ENCODE measurements at places on chromosomes 16 and 17.

- DNase-seq, result no peak
These were observed 848 bp downstream of the CES3 start for GRCh38 chr16:66961914-66962313.

DNA sequence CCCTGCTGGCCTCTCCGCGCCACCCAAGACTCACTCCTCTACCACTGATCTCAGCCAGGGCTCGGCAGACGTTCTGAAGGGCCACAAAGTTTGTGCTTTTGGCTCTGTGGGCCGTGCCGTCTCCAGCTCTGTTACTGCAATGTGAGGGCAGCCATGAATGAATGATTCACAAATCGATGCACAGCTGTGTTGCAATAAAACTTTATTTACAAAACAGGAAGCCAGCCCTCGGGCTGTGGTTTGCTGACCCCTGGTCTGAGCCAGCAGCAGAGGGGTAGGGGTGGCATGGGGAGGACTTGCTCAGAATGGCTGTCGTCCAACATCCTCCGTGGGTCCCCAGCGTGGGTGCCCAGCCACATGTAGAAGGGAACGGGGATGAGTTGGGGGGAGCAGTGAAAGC is 63.0 kb upstream of the PVALEF start:
- no peak for DNase-seq

GRCh38 chr16:87800497-87800896 is 34.7 kb upstream of the KLHDC4 start:
- no peak for DNase-seq

DNA sequence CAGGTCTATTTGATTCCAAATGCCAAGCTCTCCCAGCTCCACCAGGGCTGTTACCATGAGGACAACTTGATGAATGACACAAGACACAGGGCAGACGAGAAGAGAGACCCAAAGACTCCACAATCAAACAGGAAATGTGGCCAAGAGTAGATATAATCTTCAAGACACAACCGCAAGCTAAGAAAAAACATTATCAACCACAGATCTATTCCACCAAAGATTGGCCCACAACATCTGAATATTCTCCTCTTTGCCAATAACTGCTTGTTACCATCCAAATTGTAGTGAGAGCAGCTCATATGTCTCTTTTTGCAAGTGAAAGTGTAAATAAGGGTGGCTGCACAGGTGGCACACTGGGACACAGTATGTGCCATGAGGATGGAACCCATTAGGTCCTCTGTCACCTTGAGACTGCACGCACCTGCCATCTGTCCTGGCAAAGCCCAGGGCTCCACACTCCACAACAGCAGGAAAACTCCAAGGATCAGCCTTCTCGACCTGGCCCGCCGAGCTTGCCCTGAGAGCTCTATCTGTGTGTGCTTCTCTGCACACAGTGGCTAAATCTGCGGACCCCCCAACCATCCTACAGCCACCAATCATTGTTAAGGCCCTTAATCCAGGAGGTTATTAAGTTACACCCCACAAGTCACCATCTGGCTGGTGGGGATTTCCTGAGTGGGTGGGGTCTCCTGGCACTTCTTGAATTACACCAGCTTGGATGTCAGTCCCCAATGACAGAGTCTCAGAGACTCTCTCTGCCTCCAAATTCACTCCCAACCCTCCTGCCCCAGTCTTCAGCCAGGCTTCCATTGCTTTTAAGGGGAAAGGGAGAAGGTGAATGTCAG is 50.5 kb downstream of the DYNLRB2 start:
- no peak for DNase-seq

DNA sequence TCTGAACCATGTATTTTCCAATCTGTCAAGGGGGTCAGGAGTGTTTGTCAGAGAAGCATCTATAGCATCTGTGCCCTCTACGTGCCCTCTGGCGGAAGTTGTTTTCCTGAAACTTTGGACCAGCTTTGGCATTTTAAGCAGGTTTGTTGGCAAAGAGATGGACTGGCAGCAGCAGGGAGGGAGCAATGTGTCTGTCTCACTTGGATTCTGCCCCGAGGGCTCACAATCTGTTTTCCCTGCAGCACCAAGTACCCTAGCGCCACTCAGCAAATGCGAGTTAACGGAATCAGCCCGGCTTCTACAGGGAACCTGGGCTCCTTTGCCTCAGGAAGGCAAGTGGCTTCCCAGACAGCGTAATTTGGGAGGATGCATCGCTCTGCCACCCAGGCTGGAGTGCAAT is 17.4 kb downstream of the DUSP14 start:
- DNase-seq, result no peak

- DNase-seq, result no peak
These were observed 61.8 kb downstream of the XYLT1 start for GRCh38 chr16:17408955-17409441.

DNA sequence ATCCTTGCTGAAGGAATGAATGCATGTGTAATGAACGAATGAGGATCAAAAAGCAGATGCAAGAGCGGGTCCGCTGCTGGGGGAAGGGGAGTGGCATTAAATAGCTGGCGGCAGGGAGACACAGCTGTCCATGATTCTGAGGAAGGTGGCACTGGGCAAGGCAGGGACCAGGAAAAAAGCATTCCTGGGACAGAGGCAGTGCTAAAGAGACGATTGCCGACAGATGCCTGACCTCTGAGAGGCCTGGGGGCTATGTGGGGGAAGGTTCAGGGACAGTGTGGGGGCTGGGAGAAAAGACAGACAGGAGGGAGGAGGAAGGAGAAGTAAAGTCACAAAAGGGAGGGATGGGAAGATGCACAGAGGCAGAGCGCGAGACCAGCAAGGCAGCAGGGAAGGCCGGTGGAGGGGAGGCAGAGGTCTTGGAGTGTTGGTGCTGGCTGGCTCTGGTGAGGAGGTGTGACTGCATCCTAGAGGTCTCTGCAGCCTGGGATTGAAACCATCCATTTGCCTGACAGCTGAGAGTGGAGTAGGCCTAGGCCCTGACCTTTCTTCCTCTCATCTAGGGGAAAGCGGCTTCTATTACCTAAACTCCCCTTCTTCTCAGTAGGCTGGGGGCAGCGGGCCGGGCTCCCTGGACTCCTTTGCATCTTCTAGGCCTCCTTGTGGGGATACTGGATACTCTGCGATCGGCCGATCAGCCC is 109.9 kb downstream of the SDK2 start:
- DNase-seq, result no peak

GRCh38 chr16:84369938-84370627 is 1.7 kb downstream of the ATP2C2 start:
- no peak for DNase-seq

- DNase-seq, result no peak
These were observed 21.6 kb downstream of the GAA start for GRCh38 chr17:80122926-80123505.

DNA sequence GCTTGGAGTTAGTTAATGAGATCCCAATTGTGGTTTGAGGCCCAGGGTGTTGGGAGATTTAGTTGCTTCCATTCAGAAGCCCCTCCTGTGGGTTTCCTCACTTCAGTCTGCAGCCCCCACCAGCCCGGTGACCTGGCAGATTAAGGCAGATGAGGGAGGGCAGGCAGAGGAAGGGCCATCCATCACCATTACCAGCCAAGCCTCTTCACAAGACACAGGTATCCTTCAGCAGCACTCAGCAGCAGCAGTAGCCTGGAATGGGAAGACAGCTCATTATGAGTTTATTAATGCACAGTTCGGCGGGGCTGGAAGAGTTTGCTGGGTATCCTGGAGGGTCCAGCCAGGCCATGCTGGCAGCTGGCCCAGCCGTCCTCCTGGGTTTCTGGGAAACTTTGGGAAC is 90.0 kb upstream of the GPRC5B start:
- no peak for DNase-seq

DNA sequence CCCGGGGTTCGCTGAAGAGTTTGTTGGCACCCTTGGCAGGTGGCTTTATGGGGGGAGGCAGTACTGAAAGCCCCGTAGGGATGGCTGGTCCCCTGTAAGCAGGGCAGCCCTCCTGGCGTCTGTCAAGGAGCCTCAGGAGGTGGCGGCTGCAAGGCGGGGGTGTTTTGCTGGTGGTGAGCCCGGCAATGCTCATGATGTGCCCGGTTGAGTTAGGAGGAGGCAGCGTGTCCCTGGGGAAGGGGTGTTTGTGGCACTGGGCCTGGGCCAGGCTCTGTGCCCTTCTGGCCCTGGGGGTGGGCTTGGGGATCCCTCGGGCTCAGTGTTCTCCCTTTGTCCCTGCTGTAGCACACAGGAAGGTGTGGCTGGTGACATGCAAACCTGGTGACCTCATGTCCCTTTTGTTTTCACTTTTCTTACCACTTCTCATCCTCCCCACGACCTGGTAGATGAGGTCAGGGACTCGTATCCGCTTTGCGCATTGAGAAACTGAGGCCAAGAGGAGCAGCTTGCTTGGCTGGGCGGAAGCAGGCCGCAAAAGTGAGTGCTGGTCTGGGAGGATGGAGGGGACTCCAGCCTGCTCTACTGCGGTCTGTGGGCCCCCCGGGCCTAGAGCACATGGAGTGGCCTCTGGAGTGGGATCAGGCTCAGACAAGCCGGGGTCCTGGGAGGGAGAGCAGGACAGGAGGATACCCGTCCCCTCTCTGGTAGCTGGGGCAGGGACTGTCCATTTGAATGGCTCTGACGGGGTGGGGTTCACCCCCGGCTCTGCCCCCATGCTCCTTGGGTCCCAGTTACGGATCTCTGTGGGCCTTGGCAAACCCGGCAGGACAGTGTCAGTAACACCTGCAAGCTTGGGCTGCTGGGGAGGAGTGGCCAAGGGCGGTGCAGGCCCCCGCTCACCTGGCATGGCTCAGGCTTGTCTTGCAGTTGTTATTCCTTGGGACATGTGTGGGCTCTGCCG is 2.2 kb downstream of the SNN start:
- DNase-seq, result no peak

GRCh38 chr16:20901068-20901435 is 481 bp downstream of the LYRM1 start:
- DNase-seq, result no peak

DNA sequence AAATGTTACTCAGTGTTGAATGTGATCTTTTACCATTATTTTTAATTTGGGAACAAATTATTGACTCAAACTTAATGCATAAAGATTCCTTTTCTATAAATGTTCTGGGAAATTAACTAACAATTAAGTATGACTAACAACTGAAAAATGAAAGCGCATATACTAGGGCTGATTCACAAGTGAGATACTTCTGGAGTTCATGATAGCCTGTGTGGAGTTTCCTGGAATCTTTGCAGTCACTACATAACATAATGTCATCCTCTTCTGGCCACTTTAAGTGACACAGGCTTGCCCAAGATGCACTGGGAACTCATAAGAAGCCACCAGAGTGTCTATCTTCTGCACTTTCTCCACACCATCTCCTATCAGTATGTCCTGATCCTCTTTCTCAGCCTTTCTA is 450.3 kb upstream of the CDH11 start:
- no peak for DNase-seq

DNA sequence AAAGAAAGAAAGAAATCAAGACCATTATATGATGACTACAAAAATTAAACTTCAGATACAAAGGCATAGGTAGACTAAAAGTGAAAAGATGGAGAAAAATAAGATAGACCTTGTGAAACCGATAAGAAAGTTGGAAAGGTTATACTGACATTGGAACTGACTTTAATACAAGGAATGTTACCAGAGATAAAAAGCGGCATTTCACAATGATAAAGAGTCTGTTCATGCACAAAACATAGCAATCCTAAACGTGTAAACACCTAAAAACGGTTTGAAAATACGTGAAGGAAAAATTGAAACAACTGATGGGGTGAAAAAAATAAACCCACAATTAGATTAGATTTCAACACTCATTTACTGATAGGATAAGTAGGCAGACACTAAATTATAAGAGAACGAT is 9.6 kb upstream of the ERN1 start:
- DNase-seq, result no peak

GRCh38 chr17:3843935-3844516 is 2.0 kb downstream of the NCBP3 start:
- peak; percentile 65 for DNase-seq

DNA sequence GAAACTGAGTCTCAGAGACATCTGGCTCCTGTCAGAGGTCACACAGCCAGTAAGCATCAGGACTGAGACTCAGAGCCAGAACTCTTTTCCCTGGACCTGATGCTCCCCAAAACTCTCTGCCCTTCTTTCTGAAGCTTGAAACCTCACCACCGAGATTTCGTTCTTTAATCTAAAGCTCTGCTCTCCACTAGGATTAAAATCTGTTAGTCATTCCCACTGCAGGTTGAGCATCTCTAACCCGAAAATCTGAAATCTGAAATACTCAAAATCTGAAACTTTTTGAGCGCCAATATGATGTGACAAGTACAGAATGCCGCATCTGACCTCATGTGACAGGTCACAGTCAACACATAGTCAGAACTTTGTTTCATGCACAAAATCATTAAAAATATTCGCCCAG is 2.2 kb downstream of the CDH16 start:
- DNase-seq, result no peak

DNA sequence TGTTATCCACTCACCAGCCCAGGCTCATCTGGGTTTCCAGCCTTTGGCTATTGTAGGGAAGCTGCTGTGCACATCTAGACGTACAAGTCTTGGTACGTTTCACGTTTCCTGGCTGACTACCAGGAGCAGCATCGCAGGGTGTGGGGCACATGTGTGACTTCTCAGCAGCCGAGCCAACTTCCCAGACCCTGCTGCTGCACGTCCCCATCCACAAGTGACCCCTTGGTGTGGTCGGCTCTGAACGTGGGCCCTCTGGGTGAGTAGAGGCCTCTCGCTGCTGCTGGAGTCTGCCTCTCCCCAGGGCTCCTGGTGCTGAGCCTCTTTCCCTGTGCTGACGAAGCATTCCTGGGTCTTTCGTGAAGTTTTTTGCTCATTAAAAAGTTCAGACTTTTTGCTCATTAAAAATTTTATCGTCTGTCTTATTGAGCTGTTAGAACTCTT is 70.2 kb upstream of the ZNF750 start:
- no peak for DNase-seq

- no peak for DNase-seq
These were observed 202 bp downstream of the CEP131 start for GRCh38 chr17:81222620-81222905.

DNA sequence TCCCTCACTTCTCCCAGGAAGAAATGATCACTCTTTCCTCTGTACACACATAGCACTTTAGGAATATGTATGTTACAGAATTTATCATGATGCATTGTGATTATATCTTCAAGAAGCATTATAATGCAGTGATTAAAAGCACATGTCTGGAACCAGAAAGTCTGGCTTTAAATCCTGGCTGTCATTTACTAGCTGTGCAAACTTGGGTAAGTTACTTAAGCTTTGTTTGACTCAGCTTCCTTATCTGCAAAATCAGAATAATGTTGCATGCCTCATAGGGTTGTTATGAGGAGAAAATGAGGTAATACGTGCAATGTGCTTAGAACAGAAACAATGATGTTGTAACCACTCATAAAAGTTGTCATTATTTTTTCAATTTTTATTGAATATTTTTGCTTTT is 156.3 kb upstream of the ZKSCAN2 start:
- no peak for DNase-seq
